ENCODE measurements at places on chromosomes 2 and 18.

DNA sequence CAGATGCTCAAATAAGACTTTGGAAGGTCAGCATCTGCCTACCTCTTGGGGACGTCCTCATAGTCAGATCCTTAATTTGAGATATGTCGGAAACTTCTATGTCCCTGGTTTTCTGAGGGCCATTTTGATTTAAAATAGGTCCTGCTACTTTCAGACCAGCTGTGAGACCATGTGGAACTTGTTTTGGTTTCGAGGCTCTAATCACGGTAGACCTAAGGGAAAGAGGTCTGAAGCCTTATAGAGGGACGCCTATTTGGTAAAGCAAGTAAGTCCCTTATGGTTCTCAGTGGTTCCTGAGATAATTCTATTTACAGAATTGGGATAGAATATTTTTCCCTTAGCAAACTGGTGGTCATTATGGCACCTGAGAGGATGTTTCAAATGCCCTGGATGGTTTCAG, 75.1 kb downstream of the RFTN2 start:
- no peak for DNase-seq

GRCh38 chr2:225100856-225101294, 58.6 kb upstream of the DOCK10 start:
- no peak for DNase-seq

- no peak for DNase-seq
These were observed 12.0 kb downstream of the MEMO1 start for GRCh38 chr2:31998731-31999383.

DNA sequence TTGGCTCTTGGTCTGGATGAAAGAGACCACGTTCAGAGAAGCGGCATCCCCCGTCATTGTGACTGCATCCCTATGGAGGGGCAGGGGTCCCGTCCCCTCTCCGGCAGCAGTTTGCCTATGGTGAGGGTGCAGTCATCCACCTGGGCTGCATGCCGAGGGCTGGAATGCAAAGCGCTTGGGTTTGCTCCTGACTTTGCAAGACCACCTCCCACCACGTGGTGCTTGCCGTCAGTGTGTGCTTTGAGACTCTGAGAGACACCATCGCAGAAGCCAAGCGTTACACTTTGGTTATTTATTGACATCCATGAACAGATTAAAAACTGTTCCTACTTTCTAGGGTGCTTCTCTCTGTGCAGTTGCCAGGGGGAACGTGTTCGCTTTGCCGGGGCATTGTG, 59.5 kb downstream of the SH3RF3 start:
- DNase-seq, result no peak

- DNase-seq, result no peak
These were observed 7.5 kb upstream of the CYP26B1 start for GRCh38 chr2:72155151-72155550.

- DNase-seq, result no peak
These were observed 97.9 kb downstream of the ACKR3 start for GRCh38 chr2:236667526-236667925.

GRCh38 chr2:212863185-212863588, 288.2 kb downstream of the IKZF2 start:
- peak; percentile 16 for DNase-seq

- DNase-seq, result no peak
These were observed 56.3 kb upstream of the MYO3B start for GRCh38 chr2:170121689-170122088.

DNA sequence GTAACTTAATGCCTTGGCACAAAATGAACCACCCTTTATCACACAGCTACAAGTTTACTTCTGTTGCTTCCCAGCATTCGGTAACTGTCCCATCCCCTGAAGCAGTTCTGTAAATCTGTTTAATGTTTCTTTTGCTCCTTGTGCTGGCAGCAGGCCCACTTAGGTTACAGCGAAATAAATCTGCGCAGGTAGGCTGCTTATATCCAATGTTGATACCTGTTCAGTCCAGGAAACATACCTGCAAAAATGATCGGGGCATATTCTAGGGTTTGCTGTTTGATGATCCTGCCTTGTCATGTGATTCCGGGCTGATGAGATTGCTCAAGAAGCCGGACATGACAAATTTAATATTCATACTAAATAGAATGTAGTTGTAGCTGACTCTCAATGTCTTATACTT, 23.3 kb downstream of the PELI1 start:
- DNase-seq, result peak; percentile 41

- DNase-seq, result no peak
These were observed 12.8 kb upstream of the RHOB start for GRCh38 chr2:20433946-20434553.

DNA sequence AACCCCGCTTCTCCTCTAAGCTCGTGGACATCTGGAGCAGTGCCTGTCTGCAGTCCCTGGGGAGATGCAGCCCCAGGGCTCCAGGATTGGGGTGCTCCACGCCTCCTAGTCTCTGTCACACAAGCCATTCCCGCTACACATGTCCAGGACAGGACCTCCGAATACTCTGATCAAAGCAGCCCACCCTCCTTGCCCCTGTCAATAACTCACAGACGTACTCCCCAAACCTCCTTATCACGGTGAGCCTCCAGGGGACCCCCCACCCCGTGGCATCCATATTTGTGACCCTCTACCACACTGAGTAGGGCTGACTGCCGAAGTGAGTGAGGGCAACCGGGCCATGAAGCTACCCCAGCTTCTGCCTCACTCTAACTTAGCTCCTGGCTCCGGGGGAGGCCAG, 727.7 kb downstream of the GALR1 start:
- no peak for DNase-seq

GRCh38 chr2:10504370-10504993, 56.4 kb upstream of the ODC1 start:
- DNase-seq, result no peak

DNA sequence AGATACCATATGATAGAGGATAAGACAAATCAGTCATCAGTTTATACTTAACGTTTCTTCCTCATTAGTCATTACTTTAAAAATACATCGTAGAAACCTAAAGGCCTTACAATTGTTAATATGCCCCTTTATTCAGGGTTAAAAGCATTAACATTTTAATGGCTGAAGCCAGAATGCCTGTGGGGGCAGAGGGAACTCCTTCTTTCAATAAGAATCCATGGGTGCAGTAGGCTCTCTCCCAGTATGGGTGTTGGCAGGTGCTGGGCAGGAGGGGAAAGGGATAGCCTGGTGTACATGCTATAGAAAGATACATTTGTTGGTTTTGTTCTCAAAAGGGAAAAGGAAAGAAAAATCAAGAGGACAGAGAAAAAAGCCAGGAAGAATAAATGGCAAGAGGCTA, 1035.7 kb upstream of the POU3F3 start:
- no peak for DNase-seq

DNA sequence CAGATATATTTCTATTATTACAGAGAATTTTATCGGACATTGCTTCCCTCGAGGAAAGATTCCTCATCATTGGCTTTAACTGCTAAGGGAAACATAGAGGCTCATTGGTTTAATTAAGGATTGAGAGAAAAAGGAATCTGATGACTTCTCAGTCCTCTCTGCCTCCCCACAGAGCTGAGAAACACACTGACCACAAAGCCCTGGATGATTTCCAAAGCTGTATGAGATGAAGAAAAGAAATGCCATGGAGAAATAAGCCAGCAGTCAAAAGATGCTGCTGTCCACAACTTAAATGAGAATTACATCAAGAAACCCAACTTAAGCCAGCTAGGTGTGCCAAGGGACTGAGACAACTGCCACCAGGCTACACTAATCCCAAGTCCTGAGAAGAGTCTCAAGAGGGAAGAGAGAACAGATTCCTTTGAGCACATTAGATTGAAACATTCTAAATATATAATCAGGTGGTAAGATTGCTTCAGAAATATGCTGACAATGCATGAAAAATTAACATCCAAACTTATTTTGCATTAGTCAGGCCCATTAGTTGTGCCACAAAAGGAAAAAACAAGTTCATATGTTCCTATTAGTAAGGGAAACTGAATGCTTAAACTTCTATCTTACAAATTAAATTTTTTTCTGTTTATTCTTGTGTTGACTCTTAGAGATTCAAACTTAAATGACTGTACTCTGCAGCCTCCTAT, 308.1 kb upstream of the CYRIA start:
- DNase-seq, result no peak

- no peak for DNase-seq
These were observed 3.5 kb downstream of the CAPN10 start for GRCh38 chr2:240589850-240590525.

DNA sequence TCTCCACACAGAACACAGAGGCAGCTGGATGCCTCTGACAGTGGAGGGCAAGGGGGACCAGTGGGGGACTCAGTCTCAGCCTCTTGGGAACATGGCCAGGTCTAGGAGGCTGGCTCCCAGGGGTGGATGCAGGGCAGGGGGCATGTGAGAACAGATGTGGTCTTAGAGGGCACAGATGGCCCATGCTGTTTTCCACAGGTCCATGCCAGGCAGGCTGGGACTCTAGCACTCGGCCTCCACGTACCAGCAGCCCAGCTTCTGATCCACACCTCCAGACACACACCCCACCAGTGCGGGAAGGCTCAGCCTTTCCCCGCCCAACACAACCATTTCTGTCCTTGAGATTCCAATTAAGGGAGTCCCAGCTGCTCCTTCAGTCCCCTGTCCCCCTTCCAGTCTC, 42.4 kb downstream of the TNS1 start:
- no peak for DNase-seq

DNA sequence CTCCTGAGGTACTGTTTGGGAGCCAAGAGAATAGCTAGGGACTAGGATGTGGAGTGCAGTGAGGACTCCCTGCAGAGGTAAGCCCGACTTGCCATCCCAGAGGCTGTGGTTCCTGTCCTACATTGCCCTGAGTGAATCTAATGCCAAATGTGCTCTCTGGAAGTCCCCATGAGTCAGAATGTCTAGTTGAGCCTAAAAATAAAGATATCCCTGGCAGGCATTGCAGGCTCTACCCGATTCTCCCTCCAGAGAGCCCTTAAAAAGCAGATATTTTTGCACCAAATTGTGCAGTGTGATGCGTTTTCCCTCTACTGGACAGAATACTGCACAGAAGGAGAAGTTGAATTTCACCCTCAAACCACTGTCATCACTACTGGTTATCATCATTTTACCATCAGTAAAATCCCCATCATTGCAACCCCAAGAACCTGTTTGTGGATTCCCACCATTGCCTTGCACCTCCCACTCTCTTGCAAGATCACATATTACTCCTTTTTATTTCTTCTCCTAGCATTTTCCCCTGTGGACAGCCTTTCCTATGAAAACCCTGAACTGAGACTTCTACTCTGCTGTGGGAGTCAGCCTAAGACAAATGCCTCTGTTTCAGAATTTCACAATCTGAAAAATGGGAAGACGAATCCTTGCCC, 98.0 kb downstream of the MARCHF4 start:
- DNase-seq, result no peak

DNA sequence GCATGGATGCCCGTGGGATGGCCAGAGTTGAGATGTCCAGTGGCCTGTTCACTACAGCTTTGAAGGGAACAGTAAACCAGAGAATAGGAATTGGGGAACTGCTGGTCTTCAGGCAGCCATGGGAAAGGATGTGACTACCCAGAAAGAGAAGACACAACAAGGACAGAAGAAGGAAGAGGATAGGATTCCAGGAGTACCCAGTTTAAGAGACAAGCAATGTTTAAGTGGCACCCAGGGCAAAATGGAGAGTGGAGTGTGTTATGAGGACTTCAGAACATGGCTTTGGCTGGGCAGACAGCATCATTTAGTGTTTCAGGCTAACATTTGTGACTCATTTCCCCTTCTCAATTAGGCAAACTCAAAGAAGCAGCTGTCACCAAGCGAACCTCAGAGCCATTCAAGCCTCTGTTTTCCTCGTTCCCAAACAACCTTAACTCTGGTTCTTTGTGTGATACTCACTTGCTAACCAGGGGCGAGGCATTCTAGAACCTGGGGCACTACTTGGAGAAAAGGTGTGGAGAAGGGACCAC, 4.0 kb upstream of the FAM124B start:
- DNase-seq, result no peak

DNA sequence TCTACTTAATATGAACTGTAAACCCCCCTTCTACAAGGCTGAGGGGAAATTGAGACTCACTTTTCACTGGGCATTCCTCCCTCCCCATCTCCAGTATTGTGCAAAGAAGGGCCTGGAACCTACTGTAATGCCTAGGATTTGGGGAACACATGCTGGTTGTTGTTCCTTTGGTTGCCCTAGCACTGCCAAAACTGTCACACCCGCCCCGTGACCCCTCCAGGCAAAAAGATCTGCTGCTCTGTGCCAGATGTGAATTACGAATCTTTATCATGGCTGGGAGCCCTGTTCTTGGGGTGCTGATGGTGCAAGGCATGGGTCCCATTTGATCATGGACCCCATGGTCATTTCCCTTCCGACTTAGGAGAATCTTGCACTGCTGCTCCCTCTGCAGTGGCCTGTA, 95.4 kb downstream of the CABLES1 start:
- no peak for DNase-seq

- DNase-seq, result no peak
These were observed 21.1 kb downstream of the PPP1R1C start for GRCh38 chr2:182006595-182007341.

GRCh38 chr18:49161627-49162026, 210.9 kb upstream of the SMAD7 start:
- DNase-seq, result no peak

GRCh38 chr2:118925981-118926380, 16.0 kb upstream of the MARCO start:
- DNase-seq, result no peak

GRCh38 chr2:168247341-168248261, at the start of gene STK39:
Gene STK39 (minus strand): TSS chr2:168247595. CDS start chr2:168247435, 160 bp downstream.
- peak; percentile 88 for DNase-seq

GRCh38 chr18:79452190-79452990, 56.7 kb downstream of the NFATC1 start:
- DNase-seq, result no peak

DNA sequence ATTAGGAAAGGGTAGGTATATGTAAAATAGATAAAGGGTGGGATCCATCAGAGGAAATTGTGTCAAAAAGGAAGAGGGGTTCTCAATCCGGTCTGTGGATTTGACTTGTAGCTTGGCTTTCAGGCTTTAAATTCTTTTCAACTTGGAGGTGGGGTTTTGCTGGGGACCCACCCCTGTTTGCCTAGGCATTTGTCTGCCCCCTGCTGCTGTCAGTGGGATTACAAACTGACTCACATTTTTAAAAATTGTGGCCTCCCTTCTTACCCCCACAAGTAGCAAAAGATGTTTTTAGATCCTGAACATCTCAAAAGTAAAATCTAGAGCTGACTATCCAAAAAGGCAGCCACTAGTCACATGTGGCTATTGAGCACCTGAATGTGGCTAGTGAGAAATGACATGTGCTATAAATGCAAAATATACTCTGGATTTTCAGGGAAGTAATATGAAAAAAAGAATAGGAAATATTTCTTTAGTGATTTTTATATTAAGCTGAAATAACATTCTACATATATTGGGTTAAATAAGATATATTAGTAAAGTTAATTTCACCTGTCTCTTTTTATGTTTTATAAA, 178.9 kb downstream of the GFPT1 start:
- peak; percentile 3 for DNase-seq

DNA sequence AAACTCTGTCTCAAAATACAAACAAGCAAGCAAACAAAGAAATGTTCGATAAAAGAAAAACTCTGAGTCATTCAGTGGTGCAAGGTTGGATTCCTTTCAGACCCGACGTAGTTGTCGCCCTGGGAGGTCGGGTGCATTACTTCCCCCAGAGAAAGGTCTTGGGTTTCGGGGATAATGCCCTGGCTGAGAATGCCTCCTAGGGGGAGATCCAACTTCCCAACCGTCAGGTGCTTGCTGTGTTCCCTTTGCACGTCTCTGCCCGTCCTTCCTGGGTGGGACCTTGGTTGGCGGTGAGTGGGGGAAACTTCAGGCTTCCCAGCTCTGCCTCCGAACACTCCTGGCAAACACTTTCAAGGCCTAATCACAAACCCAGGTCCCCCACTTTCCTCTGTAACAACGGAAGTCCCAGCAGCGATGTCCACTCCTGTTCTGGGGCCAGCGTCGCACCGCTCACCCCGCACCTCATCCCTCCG, 609 bp downstream of the TPGS2 start:
- peak; percentile 42 for DNase-seq

GRCh38 chr2:184743096-184743495, 144.8 kb downstream of the ZNF804A start:
- no peak for DNase-seq

Data from Calu3 (cell line).